Renal cortical epithelial cell (primary cell): ENCODE measurements at places on chromosomes 13 and 19.

- no peak for DNase-seq
These were observed 14.5 kb downstream of the ZNF536 start for GRCh38 chr19:30386551-30387143.

DNA sequence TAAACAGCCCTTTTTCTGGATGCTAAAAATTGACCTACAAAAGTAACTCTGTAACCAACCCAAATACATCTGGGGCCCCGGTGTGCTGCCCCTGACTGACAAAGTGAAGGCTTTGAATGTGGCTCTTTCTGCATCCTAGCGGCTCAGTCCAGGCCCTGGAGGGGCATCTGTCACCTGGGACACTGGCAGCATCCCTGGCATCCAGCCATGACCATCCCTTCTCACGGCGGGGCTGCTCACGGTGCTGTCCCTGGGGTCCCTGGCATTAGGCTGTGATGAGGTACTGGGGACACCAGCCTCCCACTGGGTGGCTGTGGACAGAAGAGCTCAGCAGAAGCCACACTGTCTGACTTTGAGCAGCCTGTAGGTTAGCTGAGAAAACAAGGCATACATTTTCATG lies 34.3 kb downstream of the BICRA start:
- DNase-seq = no peak

- DNase-seq = no peak
These were observed 210.9 kb downstream of the SLITRK6 start for GRCh38 chr13:85588359-85588758.

GRCh38 chr13:46382224-46382623 lies 4.8 kb downstream of the RUBCNL start:
- DNase-seq = no peak

- no peak for DNase-seq
These were observed 179.2 kb downstream of the TPTE2 start for GRCh38 chr13:19382111-19382510.

- DNase-seq = no peak
These were observed 127.1 kb upstream of the SPACA7 start for GRCh38 chr13:112248862-112249592.

DNA sequence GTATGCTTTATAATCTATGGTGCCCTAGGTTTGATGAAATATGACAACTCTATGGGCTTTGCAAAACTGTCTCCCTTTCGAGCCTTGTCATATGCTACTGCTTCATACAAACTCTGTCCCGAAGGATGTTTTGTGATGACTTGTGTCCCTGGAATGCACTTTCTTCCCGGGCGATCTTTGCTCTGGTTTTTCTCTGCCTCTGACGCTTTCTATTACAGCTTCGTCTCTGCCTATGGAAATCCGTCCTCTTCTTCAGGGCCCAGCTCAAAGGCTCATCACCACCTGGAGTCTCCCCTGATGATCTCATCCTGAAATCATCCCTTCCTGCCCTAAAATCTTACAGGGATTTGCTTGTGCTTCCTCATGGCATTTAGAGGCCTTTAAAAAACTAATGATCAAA lies 191.5 kb upstream of the KL start:
- peak; percentile 79 for DNase-seq

DNA sequence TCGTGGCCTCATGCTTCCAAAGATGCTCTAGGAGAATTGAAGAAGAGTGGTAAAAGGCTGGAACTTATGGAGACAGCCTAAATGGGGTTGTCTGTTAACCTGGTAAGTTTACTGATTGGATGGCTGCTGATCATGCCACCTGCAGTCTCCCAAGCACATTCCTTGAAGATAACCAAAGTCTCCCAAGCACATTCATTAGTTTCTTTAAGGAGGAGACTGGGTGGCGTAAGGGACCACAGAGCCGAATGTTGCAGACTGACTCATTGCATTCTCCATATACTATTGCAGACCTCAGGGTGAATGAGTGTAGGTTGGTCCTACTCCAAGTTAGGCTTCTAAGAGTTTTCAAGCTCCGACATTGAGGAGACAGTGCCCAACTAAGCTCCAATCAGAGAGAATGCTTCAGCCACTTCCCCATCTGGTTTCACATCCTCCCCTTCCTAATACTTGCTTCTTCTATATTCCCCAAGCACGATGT lies at the start of gene IGFL3:
Gene IGFL3 (minus strand): TSS at position 51 of the 478 bp plus-strand sequence. CDS start 39 bp downstream, at position 12.
- DNase-seq = no peak

DNA sequence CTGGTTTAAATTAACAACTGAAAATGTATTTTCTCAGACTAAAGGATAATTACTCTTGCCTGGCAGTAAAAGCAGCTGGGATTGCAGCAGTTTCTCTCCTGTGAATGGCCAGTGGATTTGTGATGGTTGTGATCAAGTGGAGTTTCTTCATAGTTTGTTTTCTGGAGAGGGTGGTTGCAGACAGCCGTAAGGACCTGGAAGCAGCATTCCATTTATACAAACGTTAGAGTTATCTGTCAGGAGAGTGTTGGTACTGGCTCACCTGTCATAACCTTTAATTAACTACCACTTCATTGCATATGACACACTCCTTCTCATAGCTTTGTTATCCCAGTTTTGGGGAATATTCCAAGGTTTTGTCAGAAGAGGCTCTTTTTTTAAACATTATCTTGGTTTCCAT lies 258.4 kb upstream of the SLC10A2 start:
- DNase-seq = no peak

DNA sequence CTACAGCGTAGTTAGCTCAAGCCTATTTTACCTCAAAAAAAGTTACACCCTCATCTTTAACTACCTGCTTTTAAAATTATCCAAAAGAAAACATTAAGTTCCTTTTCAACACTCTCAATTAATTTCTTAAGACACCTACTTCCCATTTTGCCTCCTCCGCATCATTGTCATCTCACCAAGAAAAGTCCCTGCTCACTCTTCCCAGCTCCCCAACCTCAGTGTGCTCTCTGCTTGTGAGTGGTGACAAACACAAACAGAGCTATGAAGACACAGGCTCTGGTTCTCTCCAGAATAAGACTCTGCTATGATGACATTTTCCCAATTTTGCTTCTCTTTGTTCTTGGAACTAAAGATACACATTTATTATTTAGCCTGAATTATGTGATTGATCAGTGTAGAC lies 385.1 kb upstream of the HTR2A start:
- DNase-seq = no peak

DNA sequence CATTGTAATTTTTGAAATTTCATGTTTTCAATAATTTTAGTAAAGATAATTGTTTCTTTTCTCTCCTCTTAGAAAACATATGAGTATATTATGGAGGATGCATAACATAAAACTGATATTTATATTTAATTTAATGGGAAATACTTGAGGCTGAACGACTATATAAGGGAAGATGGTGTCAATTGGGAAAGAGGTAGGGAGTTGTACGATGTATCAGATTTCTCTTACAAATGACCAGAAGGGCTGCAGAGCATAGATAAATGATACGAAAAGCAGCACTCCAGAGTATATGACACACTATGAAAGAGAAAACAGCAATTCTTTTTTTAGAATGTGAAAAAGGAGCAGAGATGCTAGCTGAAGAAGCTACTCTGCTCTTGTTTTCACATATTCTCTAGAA lies 1308.0 kb upstream of the MIR17HG start:
- DNase-seq = no peak

DNA sequence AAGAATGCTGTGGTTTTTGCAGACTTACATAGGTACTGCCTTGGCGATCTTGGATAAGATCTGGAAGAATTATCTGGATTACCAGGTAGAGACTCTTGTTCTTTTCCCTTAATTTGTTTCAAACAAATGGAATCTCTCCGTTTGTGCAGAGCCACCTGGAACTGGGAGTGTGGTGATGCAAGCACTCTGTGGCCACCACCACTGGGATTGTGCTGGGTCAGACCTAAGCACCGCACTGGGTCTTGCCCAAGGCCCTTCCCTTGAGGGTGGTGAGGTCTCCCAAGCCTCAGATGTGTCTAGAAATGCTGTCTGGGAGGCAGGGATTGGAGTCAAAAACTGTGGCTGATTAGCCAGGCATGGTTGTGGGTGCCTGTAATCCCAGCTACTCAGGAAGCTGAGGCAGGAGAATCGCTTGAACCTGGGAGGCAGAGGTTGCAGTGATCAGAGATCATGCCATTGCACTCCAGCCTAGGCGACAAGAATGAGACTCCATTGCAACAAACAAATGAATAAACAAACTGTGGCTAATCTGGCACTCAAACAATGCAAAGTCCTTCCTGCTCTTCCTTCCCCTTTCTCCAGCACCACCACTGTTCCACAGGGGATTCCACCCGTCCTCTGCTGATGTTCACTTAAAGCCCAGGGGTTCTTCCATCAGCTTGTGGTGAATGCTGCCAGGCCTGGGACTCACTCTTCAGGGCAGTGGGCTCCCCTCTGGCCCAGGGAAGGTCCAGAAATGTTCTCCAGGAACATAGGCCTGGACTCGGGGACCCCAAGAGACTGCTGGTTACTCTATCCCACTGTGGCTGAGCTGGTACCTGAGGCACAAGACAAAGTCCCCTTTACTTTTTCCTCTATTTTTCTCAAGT lies 10.8 kb upstream of the CEACAM1 start:
- DNase-seq = no peak

DNA sequence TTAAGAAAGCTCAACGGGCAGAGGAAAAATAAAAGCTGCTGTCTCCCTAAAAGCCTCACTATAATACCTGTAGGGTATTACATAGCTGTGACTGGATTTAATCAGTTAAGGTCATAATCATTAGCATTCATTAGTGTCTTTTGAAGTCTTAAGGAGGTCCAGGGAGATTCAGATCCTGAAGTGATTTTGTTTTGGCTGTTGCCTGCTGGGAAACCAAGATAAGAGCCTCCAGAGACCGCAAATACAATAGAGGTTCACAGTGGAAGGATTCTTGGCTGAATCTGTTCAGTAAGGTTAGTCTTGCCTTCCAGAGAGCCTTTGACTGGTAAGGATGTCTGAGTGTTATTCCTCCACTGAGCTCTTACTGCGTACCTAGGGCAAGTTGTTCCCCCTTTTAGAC lies 54.0 kb upstream of the TNFRSF19 start:
- no peak for DNase-seq

GRCh38 chr13:78958006-78958405 lies 299.1 kb upstream of the OBI1 start:
- no peak for DNase-seq

DNA sequence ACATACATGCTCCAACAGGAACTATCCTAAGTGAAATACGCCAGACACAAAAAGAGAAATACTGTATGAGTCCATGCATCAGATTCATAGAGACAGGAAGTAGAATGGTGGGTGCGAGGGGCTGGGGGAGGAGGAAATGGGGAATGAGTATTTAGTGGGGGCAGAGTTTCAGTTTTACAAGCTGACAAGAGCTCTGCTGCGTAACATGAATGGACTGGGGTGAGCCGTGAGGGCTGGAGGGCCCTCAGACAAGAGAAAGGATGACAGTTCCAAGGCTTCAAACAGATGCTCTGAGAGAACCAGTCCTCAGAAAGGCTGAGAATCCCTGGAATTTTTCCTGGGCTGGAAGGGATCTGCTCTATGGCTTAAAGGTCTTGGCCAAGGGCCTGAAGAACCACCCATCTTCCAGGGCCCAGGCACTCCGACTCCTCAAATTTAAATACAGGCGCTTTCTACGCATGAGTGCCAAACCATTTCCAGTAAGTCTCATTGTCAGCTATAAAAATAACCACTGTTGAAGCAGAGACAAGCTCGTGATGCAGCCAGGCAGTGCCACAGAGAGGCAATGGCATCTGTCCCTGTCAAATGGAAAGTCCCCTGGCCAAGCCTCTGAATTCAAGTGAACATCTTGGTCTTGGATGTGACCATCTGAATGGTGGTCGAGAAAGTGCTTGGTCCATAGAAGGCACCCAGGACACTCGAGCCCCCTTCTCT lies 17.5 kb downstream of the KLF2 start:
- DNase-seq = peak; percentile 36

DNA sequence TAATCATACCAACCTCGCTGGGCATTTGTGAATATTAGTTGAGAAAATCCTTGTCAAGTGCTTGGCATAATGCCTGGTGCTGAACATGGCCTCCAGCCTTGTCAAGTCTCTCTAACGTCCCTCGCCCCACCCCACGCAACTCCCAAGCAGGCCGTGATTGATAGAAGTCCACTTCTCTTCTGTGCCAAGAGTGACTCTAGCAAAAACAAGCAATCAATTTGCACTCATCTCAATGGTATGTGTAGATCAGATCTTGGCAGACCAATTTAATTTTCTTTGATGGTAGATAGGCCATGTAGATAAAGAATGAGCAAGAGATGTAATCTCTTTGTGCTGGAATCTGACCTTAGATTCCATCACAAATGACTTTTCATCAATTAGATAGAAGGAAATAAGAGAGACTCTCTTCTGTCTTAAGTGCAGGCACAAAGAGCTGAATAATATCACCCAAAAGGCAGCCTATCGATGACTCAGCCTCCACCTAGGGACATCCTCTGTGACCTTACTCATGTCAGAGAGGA lies 31.0 kb upstream of the KATNAL1 start:
- DNase-seq = peak; percentile 35

- no peak for DNase-seq
These were observed 445.6 kb downstream of the KCTD12 start for GRCh38 chr13:76440568-76440967.

- DNase-seq = no peak
These were observed 236.6 kb upstream of the MAB21L1 start for GRCh38 chr13:35712907-35713761.

- peak; percentile 23 for DNase-seq
These were observed 152.9 kb downstream of the SIPA1L3 start for GRCh38 chr19:38059897-38060296.

DNA sequence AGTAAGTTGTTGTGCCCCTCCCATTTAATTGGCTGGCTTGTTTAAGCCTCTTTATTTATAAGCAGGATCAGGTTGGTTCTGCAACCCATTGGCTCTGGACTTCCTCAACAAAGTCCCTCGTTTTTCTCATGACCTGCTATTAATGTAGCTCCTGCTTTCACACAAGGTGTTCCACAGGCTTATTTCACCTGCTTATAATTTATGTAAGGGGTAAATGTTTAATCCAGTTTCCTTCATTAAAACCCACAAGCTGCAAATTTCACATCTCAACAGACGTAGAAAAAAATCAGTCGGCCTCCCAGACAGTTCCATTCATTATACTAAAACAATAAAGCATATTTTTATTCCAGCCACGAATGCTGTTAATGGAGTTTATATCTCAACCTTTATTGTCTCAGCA lies 86.1 kb downstream of the TBC1D4 start:
- DNase-seq = peak; percentile 91

- no peak for DNase-seq
These were observed at the start of gene NR2F6 for GRCh38 chr19:17245535-17245984. NR2F6 (minus strand) TSS chr19:17245919; CDS start chr19:17245220, 699 bp downstream.

DNA sequence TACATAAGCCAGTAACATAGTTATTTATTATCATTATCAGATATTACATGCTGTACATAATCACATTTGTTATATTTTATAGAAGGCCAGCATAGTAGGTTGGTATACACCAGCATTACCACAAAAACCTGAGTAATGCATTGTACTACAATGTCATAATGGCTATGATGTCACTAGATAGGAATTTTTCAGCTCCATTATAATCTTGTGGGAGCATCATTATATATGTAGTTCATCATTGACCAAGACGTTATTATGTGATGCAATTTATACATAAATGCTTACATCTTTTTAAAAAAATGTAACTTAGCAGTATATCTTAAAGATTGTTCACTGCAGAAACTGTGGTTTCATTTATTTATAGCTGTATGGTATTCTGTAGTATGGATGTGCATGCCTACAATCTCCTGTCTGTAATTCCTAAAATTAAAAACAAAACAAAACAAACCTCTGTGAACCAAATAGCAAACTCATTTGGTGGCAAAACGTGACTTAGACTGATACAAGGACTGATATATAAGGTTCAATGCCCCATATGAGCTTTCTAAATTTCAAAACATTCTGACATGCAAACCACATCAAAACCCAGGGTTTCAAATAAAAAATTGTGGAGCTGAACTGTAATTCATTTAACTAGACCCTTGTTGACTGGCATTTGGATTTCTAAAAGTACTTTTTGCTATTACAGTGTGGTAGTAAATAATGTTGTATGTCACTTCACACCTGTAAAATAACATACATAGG lies 250.9 kb downstream of the DLEU7 start:
- DNase-seq = peak; percentile 71

- DNase-seq = no peak
These were observed 88.7 kb downstream of the EDNRB start for GRCh38 chr13:77829963-77830362.
